ENCODE measurements at places on chromosomes 6 and 20. TPM values are rescaled to one million over a fixed set of nuclear protein-coding genes. Genes with fewer than 3 reads are reported as not detected.

GRCh38 chr6:117425431-117426153 is at the start of gene ROS1:
ROS1 (minus strand) TSS chr6:117425942; CDS start chr6:117425656, 286 bp downstream.
- no peak for DNase-seq

GRCh38 chr6:30480536-30481156 is 8.7 kb upstream of the HLA-E start:
- no peak for DNase-seq

Gene CGA
- not detected for total RNA-seq

Gene NKX2-2
- 0.11 TPM for total RNA-seq
